ENCODE measurements at places on chromosomes 11 and 22.
A peak's percentile ranks its signal among the peaks of the same experiment; 100 is the strongest.

DNA sequence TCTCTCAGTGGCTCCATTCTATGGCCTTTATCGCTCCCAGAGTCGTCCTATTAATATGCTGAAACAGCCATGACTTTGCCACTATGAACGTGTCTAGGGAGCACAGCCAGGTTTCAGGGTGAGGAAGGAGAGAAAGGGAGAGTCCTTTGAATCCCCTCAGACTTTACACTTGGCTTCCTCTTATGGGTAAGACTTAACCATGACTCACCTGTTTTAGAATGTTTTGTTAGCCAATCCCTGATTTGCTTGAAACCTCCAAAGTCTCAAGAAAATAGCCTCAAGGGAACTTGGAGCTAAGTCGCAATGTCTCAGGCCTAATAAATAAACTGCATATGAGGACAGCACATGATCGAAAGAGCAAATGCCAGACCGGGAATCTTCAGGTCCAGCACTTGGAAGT, 131.2 kb upstream of the RCN1 start:
- DNase-seq, result no peak

- no peak for DNase-seq
Measured at GRCh38 chr11:60005360-60005759, 11.6 kb upstream of the OOSP4B start.

- peak; percentile 10 for DNase-seq
Measured at GRCh38 chr11:94297985-94298576, 6.3 kb upstream of the IZUMO1R start.

DNA sequence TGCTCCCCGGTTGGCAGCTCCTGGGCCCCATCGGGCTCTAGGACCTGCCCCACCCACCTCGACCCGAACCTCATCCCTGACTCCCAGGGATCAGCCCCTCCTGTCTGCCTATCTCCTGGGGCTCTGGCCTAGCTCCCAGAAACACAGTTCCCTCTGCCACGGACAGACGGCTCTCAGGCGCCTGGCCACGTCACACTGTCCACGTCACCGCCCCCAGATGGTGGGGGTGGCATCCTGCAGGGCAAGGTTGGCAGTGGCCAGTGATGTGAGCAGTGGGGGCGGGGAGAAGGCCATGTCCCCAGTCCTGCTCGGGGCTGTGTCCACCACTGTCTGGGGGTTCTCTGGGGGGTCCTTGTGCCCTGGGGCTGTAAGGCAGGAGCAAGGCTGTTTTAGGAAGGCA, 29.2 kb downstream of the SYT7 start:
- DNase-seq, result no peak

DNA sequence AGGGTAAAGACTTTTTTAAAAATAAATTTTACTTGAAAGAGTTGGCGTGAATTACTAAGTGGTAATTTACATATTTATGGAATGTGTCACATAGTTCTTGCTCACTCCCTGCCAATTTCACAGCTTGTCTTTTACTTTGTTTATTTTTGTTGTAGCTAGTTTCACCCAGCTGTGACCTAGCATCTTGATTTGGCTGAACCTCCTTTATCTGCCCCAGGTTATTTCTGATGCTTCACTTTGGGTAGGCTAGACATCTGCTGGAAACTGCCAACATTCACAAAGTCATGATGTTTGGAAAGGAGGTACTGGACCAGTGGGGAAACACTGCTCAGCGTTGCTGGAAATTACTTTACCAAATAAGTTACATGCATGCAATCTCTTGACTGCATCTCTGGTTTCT, 1676.0 kb upstream of the RAG2 start:
- no peak for DNase-seq

- no peak for DNase-seq
Measured at GRCh38 chr11:68804786-68805185, 36.9 kb downstream of the CPT1A start.

DNA sequence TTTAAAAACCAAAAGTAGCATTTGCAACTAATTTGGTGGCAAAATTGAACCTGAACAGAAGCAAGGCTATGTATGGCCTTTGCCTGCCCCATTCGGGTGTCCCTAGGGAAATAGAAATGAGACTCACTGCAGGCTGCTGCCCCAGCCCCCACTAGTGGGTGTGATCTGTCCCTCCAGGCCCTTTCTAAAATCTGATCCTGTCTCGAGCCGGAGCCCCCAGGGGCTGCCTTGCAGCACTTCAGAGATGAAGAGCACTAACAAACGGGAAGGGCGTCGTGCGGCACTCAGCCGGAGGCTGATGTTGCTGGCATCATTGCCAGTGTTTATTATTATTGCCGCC, 43.2 kb downstream of the CD82 start:
- no peak for DNase-seq

DNA sequence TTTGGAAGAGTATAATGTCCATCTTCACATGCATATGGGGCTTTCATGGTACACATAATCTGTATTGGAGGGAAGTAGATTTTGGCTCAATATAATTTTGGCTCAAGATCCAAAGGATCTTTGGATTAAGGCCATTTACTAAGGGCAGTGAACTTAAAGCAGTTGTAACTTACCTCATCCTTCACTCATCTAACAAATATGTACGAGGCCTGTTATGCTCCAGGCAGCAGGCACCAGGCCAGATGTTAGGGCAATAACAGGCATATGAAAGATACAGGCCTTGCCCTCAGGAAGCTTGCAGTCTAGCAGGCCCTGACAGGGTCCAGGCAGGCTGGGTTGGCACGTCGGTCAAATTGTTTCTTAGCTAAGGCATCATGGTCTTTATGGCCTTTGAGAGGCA, 44.6 kb downstream of the LIF start:
- DNase-seq, result no peak

DNA sequence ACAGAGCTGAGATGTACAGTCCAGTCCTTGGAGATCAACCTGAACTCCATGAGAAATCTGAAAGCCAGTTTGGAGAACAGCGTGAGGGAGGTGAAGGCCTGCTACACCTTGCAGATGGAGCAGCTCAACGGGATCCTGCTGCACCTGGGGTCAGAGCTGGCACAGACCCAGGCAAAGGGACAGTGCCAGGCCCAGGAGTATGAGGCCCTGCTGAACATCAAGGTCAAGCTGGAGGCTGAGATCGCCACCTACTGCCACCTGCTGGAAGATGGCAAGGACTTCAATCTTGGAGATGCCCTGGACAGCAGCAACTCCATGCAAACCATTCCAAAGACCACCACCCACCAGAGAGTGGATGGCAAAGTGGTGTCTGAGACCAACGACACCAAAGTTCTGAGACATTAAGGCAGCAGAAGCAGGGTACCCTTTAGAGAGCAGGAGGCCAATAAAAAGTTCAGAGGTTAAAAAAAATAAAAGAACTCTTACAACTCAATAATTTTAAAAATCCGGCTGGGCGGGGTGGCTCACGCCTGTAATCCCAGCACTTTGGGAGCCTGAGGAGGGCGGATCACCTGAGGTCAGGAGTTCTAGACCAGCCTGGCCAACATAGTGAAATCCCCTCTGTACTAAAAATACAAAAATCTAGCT, 69.9 kb upstream of the RTL6 start:
- DNase-seq, result peak; percentile 82

GRCh38 chr11:84608837-84609196, 1018.3 kb downstream of the DLG2 start:
- peak; percentile 75 for DNase-seq

DNA sequence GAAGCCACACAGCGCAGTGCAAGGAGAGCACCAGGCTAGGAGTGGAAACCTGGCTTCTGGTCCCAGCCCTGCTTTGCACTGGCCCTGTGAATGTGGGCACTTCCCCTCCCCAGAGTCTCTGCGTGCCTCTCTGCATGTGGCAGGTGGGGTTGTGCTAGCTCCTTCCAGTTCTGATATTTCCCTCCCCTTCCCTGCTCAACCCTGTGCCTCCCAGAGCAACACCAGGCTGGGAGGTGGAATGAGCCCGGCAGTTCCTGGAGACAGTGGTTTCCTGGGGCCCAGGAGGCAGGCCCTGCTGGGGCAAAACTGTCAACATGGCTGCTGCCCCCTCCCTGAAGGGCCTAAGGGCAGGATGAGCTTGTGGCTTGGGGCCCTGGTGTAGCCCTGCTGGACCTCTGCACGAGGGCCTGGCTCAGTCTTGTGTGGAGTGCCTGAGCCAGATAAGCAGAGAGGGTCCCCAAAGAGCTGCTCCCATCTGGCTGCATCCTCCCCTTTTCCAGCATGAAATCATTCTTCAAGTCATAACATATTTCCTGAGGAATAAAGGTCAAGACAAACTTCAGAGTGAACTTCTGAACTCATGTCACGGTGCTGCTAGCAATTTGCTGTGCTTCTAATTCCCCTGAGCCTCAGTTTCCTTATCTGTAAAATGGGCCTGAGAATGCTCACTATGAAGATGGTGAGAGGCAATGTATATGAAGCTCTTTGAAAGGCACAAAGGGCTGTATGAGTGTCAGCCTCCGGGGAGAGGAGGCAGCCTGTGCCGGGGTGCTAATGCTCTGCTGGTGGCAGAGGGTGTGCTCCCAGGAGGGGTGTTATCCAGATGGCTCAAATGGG, 116.0 kb downstream of the GRIK4 start:
- no peak for DNase-seq

GRCh38 chr11:45169310-45170072, 23.1 kb downstream of the PRDM11 start:
- peak; percentile 7 for DNase-seq

DNA sequence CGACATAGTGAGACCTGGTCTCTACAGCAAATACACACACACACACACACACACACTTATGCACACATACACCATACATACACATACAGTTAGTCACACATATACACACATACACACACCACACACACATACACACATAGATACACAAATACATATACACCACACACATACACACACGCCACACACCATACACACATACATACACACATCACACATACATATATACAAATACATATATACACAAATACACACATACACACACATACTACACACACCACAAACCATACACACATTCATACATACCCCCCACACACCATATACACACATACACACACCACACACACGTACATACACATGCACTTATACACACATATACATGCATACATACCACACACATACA, 57.7 kb downstream of the MICAL2 start:
- DNase-seq, result no peak

- DNase-seq, result no peak
Measured at GRCh38 chr11:19450282-19450681, 209.5 kb upstream of the E2F8 start.

DNA sequence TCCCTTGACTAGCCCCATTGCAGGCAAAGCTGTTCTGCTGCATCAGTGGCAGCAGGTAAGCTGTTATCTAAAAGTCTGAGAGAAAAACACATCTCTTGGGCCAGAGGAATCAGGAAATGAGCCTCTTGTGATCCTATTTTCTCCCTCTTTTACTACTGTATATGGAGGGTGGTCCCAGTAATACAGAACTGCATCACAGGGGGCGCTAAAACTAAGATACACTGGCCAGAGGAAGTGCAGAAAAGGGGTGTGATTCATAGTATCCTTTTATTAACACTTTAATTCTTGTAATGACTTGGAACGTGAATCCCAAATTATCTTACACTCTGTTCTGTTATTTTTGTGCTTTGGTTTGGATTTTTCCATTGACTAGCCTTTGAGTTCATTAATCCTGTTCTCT, 8.8 kb upstream of the MED17 start:
- DNase-seq, result peak; percentile 39

DNA sequence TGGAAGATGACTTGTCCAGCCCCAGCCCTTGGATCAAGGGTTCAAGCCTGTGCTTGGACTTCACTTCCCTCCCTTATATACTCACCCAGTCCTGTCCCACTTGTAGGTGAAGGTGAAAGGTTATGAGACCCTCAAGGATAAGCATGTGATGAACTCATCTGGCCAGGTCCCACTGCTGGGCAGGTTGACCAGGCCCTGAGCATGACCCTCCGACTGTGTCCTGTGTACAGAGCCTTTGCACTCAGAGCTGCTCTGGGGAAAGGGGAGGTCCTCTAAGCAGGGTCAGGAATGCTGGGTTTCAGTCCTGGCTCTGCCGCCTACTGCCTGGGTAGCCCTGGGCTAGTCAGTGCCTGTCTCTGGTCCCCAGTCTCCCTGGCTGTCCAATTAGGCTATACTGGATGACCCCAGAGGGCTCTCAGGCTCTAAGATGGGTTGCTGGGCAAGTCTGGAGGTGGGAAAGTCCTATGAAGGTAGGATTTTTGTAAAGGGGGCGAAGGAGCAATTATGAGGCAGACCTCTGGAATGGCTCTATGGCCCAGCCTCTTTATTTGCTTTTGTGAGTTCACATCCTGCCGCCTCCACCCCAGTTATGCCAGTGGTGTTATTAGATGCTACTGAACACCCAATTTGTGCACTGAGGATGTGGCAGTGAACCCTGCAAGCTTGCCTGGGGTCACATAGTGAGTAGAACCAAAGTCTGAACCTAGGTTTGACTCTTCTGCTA, 14.1 kb downstream of the DGAT2 start:
- no peak for DNase-seq

DNA sequence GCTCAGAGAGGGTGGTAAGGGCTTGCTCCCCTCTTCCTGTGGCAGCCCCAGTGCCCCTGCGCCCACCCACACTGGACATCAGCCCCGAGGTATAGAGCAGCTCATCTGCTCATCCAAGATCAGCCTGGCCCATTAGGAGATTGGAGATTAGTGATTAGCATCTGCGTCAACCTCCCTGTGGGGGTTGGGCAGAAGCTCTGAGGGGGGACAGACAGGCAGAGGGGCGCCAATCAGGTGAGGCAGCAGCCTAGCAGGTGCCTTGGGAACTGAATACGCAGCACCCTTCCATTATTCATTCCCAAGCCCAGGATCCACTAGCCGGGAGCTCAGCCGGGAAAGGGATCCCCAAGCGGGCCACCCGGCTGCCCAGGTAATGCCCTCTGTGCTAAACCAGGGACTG, 11.0 kb downstream of the SMTN start:
- no peak for DNase-seq

DNA sequence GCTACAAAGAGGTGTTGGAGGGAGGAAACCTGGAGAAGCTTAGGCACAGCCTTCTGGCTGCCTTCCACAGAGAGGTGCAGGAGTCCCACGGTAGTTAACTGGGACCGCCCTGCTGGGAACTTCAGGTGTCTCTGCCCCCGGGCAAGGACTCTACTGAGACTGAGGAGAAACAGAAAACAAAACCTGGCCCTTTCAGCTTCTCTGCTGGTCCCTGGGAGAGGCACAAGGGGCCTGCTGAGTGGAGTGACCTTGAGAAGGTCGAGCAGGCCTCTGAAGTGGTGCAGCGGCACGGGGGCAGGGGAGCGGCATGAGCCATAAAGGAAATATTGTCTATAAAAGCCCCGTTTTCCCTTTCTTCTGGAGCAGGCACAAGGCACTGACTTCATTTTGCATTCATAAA, 38.9 kb downstream of the NTM start:
- no peak for DNase-seq

DNA sequence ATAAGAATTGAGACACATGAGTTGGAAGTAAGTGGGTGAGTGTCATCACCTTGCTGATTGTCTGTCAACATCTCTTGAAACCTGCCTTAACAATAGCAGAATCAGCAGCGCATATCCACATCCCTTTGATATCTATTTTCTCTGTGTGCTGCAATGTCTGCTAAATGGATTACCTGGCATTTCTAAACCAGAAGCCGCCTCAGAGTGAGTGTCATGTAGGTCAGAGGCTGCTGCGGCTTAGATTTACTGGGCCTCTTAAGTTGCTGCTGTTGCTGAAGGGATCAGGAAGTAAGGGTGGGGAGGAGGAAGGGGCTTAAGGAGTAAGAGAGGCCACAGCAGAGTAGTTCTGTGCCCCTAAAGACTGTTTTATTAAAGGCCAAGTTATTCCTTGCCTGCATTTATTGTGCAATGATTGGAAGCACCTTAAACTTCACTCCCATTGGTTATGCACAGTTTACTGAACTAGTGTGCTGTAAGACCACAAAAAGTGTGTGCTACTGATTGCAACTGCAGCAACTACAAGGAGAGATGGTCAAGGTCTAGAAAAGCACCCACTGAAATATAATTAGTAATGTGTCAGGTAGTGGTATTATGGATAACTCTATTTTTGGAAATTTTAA, 29.8 kb upstream of the TMEM41B start:
- DNase-seq, result peak; percentile 73

- no peak for DNase-seq
Measured at GRCh38 chr22:35435201-35435740, 35.3 kb downstream of the MCM5 start.
